Fibroblast of villous mesenchyme (primary cell): ENCODE measurements at places on chromosomes 13 and 19. TPM values are rescaled to one million over a fixed set of nuclear protein-coding genes. Genes with fewer than 3 reads are reported as not detected.
A peak's percentile ranks its signal among the peaks of the same experiment; 100 is the strongest.

DNA sequence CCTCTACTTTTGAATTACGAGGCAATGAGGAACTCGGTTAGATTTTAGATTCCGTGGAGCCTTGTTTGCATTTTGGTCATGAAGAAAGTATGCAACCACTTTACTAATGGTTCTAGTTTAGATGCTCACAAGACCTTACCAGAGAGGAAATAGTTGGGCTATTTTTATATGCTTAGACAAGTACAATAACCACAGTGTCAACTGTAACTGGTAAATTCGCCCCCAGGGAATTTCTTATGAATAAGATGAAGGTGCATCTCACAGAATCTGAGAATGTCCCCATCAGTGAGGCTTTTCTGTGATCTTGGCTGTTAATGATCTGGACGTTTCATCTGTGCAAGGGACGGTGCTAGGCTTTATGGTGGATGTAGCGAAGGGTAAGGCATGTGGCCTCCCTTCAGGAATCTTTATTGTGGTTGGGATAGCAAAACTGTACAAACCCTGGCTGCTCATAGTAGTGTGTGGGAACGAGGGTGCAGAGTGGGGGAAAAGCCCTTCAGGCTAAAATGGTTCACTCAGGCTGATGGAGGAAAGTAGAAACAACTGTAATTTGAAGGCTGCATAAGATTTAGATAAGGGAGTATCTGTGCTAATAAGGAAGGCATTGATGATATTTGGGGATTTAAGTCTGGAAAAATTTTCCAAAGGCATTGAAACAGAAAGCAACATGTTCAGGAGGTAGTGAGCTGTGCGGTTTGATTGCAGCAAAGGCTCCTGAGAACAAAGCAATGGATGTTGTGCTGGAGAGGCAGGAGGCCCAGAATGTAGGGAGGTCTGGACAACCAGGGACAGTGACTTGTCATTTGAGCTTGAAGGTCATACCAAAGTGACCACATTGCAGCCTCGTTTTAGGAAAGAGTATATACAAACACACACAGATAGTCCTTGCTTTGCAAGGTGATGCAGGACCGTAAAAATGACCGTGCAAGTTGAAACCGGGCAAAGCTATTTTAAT is 28.4 kb downstream of the UBAC2 start:
- DNase-seq: peak; percentile 81

DNA sequence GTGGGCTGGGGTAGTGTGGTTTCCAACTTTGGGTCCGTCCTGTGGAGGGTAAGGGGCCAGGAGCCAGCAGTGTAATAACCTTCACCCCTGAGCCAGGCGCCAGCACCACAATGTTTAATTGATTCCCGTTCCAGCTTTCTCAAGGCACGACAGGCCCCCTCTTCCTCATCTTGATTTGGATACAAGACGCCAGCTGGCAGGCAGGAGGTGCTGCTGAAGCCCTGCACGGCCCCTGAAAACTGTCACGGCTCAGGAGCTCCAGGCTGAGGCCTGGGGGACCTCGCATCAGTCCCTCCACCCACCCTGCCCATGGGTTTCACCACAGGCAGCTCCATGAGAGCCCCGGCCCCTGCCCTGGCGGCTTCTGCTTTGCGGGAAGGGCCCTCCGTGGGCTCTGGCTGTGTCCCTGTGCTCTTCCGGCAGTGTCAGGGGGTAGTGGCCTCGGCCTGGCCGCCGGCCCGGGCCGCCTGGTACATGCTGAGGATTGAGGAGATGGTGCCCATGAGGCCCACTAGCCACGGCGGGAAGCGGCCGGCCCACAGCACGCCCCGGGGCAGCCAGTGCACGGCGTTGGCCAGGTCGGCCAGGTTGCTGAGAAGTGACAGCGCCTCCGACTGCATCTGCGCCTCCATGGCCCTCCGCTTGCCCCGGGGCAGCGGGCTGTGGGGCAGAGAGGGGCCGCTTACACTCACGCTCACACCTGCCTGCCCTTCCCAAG is 11.9 kb downstream of the PEX11G start:
- no peak for DNase-seq

- DNase-seq: no peak
Observed at GRCh38 chr13:40629678-40630384, 36.6 kb downstream of the FOXO1 start.

- peak; percentile 85 for DNase-seq
Observed at GRCh38 chr13:114132419-114133121, at the start of gene RASA3. Gene RASA3, minus strand, starts transcription at chr13:114132623. Its CDS starts 134 bp downstream, at chr13:114132489.

CCDC8 gene
- 8.6 and 12.9 TPM in 2 replicates for total RNA-seq
